ENCODE measurements at places on chromosomes 3 and 15. TPM values are rescaled to one million over a fixed set of nuclear protein-coding genes. Genes with fewer than 3 reads are reported as not detected.

CLDN11 gene
- total RNA-seq = 0.44 TPM

RPLP1 gene
- total RNA-seq = 572 TPM

LMAN1L gene
- total RNA-seq = not detected

CCK gene
- not detected for total RNA-seq

SHC4 gene
- total RNA-seq = 4.4 TPM

RNF168 gene
- 24.4 TPM for total RNA-seq

TMEM43 gene
- 50.8 TPM for total RNA-seq

PLSCR2 gene
- not detected for total RNA-seq

LRTM1 gene
- total RNA-seq = not detected

GRAMD1C gene
- 2.1 TPM for total RNA-seq

TTLL13 gene
- total RNA-seq = not detected

EPHA3 gene
- total RNA-seq = 9.9 TPM

NR1I2 gene
- total RNA-seq = not detected

THSD4 gene
- total RNA-seq = 12.3 TPM

ARNT2 gene
- 35.7 TPM for total RNA-seq

DNA sequence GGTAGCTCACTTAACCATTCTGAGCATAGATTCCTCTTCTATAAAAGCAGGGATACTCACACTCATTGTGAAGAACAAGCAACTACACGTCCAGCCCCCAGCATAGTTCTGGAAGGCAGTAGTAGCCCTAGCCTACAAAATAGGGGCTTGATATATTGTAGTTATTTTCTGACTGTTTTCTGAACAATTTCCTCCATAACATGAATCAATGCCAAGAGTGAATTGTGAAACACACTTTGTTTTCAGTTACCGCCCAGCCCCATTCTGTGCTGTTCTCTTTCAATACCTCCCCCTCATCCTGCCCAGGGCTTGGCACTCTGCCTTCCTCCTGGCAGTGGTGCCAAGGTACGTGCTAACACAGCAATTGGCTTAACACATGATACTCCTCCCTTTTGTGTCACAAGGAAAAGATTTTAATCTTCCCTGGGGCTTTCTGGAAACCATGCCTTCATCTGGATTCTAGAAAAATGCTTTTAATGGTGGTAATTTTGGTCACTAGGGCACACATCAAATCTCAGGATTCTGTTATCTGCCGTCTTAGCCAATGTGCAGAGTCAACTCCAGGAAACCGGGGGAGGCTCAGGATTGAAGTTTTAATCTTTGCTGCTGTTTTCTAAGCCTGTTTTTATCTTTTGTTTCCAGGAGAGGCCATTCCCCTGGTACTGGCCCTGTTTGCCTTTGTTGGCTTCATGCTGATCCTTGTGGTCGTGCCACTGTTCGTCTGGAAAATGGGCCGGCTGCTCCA lies 37.2 kb downstream of the IL20RB start:
- no peak for DNase-seq

DNA sequence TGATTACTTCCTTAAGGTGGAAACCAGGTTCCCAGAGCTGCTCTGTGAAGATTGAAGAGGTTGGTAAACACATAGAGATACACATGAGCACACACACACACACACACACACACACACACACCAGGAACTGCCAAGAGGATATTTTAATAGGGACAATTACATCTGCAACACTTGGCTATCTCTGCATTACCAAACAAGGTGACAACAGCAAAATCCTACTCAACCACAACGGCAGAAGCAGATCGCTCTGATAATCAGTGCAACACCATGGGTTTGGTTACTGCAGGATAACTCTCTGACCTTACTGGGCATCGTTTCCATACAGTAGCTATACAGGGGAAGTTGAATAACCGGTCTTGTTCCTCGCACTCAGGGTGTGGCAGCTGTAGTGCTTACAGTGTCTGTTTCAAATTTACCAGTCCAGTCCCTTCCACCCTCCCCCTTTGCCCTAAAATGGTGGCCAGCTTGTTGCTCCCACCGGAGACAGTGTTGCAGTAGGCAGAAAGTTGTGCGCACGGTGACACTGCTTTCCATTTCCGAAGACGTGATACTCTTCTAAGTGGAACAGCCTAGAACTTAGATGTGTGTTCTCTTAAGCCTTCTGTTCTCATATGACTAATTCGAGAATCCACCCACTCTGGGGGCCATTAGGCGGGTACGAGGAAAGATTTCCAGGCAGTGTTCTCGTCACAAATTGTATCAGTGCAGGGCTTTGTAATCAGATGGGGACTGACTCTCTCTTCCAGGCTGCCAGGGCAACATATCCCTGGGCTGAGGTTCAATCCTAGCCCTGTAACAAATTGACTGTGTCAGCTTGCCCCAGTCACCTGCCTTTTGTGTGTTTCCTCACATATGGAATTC lies 176.2 kb downstream of the P3H2 start:
- no peak for DNase-seq

DNA sequence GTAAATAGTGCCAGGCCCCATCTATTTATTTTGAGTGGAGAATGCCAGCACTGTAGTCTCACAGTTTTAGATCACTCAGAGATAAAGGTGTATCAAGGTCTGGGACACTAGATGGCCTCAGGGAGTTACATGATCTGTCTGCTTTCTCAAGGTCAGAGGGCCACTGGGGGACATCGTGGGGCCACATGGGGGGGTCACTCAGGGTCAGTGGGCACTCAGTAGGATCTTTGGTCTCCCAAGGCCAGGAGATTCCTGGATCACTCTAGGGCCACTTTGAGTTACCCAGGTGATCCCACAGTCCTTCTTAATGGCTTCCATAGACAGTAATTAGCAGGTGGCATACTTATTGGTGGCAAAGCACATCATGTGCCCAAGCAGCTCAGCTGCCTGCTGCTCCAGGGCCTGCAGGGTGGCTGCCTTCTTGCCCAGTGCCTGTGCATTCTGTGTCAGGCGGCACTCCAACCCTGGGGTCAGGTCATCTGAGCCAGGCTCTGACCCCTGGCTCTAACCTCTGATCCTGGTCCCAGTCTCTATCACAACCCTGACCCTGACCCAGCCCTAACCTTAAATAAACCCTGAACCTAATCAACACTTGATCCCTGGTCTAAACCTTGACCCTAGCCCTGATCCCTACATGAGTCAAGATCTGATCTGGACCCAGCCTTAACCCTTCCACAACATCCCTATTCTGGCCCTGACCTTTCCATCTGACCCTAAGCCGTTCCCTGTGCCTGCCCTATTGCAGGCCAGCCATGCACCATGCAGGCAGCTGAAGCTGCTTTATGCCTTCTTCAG lies 1.8 kb upstream of the LAMB2 start:
- no peak for DNase-seq

- no peak for DNase-seq
These were observed 678.8 kb downstream of the MCTP2 start for GRCh38 chr15:94910166-94910565.

GRCh38 chr3:185342459-185343174 lies 20.3 kb upstream of the MAP3K13 start:
- DNase-seq = no peak

DNA sequence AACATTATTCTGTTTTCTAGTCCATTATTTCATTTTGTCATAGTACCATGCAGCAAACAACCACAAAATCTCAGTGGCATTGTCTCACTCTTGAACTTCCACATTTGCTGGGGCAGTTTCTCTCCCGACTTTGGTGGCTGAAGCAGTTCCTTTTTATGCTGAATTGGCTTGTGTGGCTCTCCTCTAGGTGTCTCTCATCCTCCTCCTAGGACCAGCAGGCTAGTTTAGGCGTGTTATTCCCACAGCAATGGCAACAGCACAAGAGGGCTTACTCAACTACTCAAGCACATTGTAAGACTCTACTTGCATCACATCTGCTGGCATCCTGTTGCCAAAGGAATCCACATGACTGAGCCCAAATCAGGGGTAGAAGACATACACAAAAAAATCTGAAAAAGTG lies 201.8 kb upstream of the KCNH8 start:
- DNase-seq = no peak

- DNase-seq = no peak
These were observed 84.1 kb downstream of the AAGAB start for GRCh38 chr15:67170143-67170925.

- no peak for DNase-seq
These were observed 82.7 kb downstream of the MYO5A start for GRCh38 chr15:52445954-52446353.

DNA sequence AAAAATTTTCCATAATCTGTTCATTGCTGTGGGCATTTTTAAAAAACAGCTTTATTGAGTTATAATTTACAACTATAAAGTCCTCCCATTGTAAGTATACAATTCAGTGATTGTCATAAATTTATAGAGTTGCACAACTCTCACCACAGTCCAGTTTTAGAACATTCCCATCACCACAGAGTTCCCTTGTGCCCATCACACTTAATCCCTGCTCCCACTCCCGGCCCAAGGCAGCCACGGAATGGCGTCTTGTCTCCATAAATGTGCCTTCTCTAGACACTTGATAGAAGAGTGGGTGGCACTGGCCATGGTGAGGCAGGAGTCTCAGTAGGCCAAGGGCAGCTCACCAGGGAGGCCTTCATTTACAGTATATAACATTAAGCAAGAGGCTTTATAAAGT lies 6.3 kb downstream of the TSEN2 start:
- DNase-seq = no peak

DNA sequence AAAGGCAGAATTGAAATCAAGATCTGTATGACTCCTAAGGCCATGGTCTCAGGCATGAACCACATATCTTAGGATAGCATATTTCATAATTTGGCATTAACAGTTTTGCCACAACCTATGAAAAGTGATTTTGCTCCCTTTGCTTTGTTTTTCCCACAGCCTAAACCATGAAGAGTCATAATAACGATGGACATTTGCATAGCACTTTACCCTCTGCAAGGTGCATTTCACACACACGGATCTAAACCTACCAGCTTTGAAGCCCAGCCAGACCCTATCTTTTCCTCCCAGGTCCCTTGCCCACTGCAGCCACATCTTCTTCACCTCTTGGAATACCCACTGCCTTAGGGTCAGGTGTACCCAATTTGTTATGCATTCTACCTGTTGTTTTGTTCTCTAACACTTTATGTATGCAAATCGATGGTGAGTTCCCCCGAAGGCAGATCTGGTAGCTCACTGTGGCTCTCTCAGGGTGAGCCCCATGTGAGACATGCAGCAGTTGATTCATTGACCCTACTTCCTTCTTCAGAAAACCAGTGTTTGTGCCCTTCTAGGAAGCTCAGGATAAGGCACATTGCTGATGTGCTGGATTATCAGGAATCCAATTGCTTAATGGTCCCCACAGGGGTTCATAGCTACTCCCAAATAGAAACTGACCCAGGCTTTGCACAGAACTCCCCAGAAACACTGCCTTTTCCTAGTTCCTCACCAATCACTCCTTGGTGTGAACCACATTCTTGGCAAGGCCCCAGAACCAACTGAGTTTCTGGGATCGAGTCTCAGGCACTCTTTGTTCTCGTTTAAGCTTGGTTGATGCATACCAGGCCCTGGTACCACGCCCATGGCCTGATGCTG lies 8.7 kb downstream of the ARHGAP31 start:
- DNase-seq = no peak

DNA sequence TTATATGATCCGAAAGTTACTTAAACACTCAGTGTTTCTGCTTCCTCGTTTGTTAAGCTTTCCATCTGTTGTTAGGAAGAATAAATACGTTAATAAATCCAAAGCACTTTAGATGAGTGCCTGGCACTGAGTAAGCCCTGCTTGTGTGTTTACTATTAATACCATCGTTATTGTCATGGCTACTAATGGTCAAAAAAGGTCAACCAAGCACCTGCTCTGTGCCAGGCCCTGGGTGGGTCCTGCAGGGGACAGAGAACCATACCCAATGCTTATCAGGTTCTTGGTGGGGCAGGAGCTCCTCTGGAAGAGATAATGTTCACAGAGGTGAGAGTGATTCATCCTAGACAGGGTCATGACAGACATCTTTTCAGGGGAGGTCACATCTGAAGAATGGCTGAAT lies 39.9 kb downstream of the GALNT15 start:
- DNase-seq = no peak

Measured in glutamatergic neuron (in vitro differentiated cells).